Inflammatory macrophage treated with lipopolysaccharide for 4 hours (primary cell): ENCODE measurements at places on chromosomes 11 and 22.

DNA sequence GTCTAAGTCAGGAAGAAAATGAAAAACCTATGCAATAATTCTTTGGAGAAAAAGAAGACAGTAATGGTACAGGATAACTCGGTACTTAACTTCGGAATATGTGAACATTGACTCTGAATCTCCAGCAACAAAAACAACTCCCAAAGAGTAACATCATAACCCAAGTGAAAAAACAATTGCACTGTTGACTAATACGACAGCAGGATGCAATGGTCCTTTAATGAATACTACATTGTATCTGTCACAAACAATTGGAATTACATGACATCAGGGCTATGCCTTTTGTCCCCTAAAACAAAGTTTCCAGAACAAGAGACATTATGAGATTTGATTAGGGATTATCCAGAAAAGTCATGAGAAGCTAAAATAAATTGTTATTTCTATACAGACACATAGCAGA is 1065.9 kb downstream of the LRRC4C start:
- DNase-seq = no peak

- no peak for DNase-seq
Observed at GRCh38 chr11:5240056-5240455, 5.8 kb upstream of the HBD start.

- no peak for DNase-seq
Observed at GRCh38 chr11:125072961-125073590, 10.0 kb downstream of the SLC37A2 start.

DNA sequence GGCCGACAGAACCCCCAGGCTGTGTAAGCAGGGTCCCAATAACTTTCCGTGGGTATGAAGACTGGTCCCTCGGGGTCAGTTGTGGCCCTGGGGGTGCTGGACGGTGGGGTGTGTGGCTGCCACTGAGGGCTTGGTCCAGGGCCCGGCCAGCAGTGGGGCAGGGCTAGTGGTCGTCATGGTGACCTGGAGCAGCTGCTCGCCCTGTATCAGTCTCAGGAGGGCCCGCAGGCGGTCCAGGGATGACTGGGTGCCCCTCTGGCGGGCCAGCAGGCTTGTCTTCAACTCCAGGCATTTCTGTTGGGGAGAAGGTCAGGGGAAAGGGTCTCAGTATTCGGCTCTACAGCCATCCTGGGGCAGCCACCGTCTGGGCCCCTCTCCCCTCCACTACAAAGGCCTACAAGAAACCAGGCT is 126.8 kb downstream of the PHF21B start:
- no peak for DNase-seq

GRCh38 chr11:31912808-31913207 is 101.7 kb upstream of the PAX6 start:
- DNase-seq = no peak

- no peak for DNase-seq
Observed at GRCh38 chr11:64998141-64998540, 1.4 kb upstream of the BATF2 start.

- no peak for DNase-seq
Observed at GRCh38 chr22:48153726-48154125, 1391.3 kb downstream of the TBC1D22A start.

GRCh38 chr11:99371257-99371656 is 350.5 kb downstream of the CNTN5 start:
- no peak for DNase-seq

GRCh38 chr11:129248618-129249017 is 56.5 kb upstream of the ARHGAP32 start:
- no peak for DNase-seq

DNA sequence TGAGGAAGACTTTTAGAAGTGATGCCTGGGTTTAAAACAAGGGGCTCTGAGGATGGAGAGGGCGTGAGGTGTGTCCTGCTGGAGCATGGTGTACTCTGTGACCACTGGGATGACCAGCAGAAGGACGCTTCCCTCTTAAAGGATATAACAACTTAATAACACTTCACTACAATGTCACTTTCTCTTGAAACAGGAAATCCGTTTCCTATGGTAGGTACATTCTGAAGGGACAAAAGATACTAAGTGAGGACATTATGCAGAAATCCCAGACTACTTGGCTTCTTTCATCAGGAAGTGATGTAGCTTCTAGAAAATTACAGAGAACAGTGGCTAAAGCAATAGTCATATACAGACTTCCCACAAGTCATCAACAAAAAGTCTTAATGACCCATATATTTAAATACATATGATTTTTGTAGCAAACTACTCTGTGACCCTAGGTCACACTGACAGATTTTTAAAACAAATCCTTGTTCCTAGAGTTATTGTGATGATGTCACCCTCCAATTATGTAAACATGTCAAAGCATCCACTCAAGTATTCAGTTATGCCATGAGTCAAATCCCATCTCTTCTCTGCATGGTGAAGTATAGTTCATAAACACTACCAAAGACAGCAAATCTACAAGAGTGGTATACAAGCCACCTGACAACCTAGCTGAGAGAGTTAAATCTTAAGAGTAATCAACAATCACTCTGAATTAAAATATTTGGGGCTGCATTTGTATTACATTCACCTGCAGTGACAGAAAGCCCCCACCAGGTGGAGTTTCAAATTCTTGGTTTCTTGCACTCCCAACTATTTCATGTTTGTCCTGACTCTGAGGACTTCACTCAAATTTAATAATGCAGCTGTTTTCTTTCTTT is 32.8 kb downstream of the PITPNB start:
- peak; percentile 35 for DNase-seq

GRCh38 chr11:44557464-44557863 is 8.0 kb upstream of the CD82 start:
- no peak for DNase-seq

DNA sequence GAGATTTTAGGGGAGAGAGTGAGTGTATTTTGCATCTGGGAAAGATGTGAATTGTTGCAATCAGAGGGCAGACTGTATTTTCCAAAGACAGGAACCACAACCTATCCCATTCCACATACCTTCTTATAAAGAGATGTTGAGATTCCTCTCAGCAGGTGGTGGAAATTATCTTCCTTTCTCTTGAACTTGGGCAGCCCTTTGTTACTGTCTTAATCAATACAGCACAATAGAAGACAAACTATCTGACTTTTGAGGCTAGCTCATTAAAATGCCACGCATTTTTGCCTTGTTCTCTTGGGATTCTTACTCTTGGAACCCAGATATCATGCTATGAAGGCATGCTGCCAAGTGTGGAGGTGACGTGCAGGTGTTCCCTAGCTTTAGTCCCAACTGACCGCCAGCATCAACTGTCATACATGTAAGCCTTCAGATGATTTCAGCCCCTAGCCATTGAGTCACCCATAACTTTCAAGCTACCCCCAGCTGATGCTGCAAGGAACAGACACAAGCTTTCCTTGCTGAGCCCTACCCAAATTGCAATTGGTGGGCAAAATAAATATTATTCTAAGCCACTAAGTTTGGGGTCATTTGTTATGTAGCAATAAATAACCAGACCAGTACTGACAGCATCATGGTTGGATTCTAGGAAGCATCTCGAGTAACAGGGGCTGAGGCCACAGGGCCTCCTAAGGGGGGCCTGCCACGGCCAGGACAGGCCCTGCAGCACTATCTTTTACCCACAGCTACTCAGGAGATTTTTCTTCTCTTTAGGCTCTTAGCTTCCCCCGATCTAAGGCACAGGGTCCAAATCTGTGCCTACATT is 63.0 kb downstream of the RPL27A start:
- no peak for DNase-seq

DNA sequence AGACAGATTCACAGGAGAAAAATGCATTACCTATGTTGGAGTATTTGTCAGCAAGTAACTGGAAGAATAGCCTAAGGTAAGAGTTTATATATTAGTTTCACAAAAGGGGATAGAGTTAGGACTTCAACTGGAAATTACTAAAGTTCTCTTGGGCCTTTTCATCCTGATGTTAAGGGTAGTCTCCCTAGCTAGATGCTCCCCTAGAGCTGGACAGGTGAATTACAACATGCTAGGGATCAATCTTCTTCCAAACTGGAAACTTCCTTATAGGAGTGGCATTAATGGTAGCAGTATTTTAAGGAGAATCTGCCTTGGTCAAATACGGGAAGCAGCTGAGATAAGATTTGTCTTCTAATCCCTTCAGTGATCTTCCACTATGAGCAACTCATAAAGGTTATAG is 632.8 kb upstream of the RAG2 start:
- DNase-seq = no peak

DNA sequence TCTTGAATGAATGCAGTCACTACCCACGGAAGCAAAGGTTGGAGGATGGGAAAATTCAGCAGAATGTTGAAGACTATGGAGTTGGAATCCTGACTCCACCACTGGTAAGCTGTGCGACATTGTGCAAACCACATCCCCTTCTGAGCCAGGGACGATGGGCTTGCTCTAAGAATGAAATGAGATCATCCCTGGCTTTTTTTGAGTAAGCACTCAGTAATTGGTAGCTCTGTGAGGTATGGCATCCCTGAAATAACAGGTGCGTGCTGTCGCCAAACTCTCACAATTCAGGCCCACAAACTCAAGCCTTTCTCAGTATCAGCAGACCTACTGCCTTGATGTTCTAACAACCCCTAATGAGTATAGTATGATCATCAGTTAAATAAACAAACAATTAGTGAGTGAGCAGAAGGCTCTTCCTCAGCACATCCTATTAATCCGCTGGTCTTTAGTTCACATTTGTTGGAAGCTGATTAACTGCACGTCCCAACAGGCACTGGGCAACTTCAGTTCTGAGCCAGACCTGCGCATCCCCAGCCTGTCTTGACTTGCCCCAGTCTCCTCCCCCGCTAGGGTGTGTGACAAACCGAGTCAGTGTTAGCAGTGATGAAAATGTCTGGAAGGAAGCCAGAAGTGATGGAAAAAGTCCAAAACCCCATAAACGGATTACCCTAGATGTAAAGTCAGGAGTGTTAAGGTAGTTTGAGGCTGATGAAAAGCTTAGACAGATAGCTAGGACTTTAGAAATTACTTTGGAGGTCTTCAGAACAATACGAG is 235.5 kb downstream of the GRIK4 start:
- no peak for DNase-seq

DNA sequence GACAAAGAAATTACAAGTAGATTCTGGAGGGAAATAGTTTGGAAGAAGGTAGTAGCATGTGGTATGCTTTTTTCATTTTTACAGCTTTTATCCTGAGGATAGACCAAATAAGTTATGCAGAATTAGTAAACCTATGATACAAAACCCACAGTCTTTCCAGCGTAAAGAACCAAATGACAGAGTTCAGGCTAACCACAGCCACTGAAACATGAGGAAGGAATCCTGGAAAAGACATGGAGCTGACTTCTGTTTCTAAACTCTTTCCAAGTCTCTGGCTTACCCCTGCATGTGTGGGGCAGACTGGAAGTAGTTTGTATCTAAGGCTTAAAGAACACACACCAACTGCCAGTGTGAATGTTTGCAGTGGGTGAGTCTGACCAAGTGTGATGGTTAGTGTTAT is 258.4 kb upstream of the TENM4 start:
- DNase-seq = no peak

GRCh38 chr11:17906436-17906835 is 106.4 kb downstream of the SERGEF start:
- DNase-seq = no peak

GRCh38 chr11:125287491-125288210 is 123.1 kb downstream of the PKNOX2 start:
- DNase-seq = no peak

- no peak for DNase-seq
Observed at GRCh38 chr11:20672575-20672974, 3.2 kb downstream of the NELL1 start.

- DNase-seq = no peak
Observed at GRCh38 chr22:28774378-28774777, 1.9 kb downstream of the CCDC117 start.

DNA sequence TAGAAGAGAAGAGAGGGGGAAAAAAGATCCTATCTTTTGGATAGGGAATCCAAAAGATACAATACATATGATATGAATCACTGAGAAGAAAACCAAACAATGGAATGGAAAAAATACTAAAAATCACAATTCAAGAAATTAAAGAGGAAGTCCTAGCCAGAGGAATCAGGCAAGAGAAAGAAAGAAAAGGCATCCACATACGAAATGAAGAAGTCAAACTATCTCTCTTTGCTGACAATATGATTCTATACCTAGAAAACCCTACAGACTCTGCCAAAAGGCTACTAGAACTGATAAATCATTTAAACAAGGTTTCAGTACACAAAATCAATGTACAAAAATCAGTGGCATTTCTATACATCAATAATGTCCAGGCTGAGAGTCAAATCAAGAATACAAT is 91.4 kb downstream of the EFCAB6 start:
- DNase-seq = peak; percentile 51

DNA sequence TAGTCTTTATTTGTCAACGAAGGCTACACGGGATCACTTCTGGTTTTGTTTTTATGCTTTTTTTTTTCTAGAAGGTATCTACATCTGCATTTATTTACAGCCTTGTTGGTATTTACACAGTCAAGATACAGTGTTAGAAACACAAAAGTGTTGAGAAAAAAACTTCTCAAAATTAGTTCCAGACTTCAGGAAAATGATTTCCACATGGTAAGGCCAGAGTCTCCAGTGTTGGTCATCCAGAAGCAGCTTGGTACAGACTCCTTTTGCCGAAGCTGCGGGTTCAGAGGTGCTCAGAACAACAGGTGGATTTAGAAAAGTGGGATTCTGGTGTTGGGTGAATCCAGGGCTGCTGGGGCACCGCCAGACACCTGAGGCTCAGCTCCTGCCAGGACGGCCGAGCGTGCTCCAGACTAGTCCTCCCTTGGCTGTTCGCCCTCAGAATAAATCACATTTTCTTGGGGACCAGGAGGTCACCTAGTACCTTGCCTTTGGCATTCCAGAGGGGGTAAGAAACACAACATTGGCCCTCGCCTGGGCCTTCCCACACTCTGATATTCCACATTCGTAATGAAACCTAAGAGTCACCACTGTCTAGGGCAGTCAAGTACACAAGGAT is 78.7 kb upstream of the NARS2 start:
- no peak for DNase-seq

GRCh38 chr11:57729479-57729878 is 11.8 kb upstream of the SELENOH start:
- DNase-seq = no peak

GRCh38 chr11:74541466-74541865 is 47.9 kb upstream of the LIPT2 start:
- DNase-seq = no peak

DNA sequence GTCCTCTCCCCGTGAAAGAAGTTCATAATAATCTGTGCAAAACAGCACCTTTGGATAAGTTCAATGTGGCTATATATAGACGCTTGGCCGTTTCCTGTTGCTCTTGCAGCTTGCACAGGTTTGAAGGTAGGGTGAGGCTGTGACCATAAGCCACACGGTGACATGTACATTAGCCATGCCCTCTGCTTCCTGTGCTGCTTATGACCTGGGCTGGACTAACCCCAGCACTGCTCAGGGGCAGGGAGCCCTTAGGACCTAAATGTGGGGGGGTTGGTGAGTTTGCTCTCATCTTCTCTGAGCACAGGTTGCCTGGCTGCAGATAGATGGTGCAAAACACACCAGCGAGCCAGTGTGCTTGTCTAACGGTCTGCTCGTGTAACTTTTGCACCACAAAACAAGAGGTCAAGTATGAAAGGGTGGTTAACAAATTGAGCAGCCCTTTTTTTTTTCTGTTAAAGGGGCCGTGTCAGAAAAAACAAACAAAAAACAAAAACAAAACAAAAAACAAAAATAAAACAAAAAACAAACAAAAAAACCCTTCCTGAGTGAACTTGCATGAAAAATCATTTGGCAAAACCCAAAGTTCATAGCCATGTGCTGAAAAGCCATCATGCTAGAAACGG is 37.3 kb downstream of the FLI1 start:
- DNase-seq = no peak
